Vagina (tissue), 2 donors: ENCODE measurements at places on chromosomes 5 and 9. TPM values are rescaled to one million over a fixed set of nuclear protein-coding genes. Genes with fewer than 3 reads are reported as not detected.

DMAC1 gene
- total RNA-seq, result 12.3 TPM

ZBTB26 gene
- total RNA-seq, result 7.9 TPM

GRCh38 chr9:130962418-130963316, 23.6 kb upstream of the FIBCD1 start:
- peaks cover 12% of the 10 kb centered on the region for H3K4me1 ChIP-seq
- H3K27me3 ChIP-seq, result no peaks in the 10 kb centered on the region
- H3K36me3 ChIP-seq, result no peaks in the 10 kb centered on the region
- no peak overlapping the region for H3K4me3 ChIP-seq
- DNase-seq, result no peak
- no peak overlapping the region for H3K27ac ChIP-seq

DNA sequence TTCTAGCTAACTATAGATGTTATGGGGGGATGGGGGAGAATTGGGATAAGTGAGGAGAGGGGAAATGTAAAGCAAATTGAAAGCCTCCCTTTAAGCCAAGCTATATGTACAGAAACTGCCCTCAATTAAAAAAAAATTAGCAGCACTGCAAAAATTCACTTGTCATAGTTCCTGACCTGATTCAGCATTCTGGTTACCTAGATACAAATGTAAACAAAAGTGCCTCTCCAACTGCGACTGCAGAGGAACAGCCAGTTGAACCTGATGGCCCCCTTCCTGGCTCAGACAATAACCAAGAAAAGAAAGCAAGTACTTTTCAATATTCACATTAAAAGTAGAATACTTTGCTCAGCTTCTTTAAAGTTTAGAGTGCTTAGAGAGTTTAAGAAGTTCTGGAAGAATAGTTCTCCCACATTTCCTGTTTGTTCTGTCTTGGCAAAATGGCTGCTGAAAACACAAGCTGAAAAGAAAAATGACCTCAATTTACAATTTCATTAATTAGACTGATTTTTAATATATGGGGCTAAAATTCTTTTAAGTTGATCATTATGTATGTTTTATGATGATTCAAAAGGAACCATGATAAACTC, 1.5 kb downstream of the FAM81B start:
- no peak overlapping the region for H3K27ac ChIP-seq
- no peaks in the 10 kb centered on the region for H3K36me3 ChIP-seq
- DNase-seq, result no peak
- no peak overlapping the region for H3K4me3 ChIP-seq
- H3K4me1 ChIP-seq, result no peaks in the 10 kb centered on the region

GABBR2 gene
- not detected for total RNA-seq

FAM53C gene
- total RNA-seq, result 17.4 TPM

DNA sequence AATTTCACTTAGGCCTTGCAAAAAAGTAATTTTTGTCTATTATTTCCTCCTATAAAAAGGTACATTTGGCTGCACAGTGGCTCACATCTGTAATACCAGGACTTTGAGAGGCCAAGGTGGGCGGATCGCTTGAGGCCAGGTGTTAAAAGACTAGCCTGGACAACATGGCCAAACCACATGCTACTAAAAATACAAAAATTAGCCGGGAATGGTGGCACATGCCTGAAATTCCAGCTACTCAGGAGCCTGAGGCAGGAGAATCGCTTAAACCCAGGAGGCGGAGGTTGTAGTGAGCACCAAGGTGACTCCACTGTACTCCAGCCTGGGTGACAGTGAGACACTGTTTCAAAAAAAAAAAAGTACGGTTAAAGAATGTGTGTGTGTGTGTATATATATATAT, 15.7 kb downstream of the NUP155 start:
- DNase-seq, result no peak
- H3K4me3 ChIP-seq, result no peak overlapping the region
- H3K4me1 ChIP-seq, result no peaks in the 10 kb centered on the region
- no peak overlapping the region for H3K27ac ChIP-seq

- H3K36me3 ChIP-seq, result no peaks in the 10 kb centered on the region
- H3K27me3 ChIP-seq, result peaks cover 7% of the 10 kb centered on the region
- peaks cover 14% of the 10 kb centered on the region for H3K4me1 ChIP-seq
- H3K4me3 ChIP-seq, result no peak overlapping the region
Observed at GRCh38 chr5:2735996-2736395, 15.5 kb downstream of the IRX2 start.

DNA sequence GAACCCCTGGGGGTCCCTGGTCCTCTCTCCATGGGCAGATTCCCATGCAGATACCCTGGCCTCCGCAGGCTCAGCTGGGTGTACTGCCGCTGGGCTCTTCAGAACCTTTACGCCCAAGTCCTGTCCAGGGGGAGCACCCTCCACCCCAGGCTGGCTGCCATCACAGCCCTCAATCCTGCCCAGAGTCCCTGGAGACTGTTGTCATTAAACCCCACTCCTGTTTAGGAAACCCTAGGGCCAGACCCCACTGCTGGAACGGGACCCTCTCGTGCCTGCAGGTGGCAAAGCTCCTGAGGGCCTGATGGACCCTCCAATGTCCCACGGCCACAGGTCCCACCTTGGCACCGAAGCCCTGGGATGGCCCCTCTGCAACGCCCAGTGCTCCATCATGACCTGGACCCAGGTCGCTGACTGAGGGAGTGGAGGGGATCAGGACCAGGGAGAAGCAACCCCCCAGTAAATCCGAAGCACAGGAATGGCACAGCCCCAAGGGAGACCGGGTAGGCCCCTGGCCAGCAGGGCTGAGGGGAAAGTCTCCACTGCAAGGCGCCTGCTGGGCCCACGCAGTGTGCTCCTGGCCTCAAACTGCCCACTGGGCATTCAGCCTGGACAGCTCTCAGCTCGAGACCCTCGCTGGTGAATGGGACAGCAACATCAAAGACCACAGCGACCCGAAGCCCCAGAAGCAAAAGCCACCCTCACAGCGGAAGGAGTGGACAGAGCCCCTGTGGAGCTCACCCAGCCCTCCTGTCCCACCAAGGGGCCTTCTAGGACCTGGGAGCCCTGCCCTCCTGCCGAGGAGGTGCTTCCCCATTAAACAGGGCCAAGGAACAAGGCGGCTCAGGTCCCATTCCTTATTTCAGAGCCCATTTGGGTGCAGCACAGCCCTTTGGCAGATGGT, 8.3 kb downstream of the ZDHHC11B start:
- no peaks in the 10 kb centered on the region for H3K27me3 ChIP-seq
- H3K4me3 ChIP-seq, result no peak overlapping the region
- no peak overlapping the region for H3K27ac ChIP-seq
- H3K36me3 ChIP-seq, result no peaks in the 10 kb centered on the region

TMEM174 gene
- not detected for total RNA-seq

GRCh38 chr5:56993241-56993640, 41.3 kb upstream of the MIER3 start:
- H3K27me3 ChIP-seq, result no peaks in the 10 kb centered on the region
- no peak overlapping the region for H3K4me3 ChIP-seq
- no peaks in the 10 kb centered on the region for H3K4me1 ChIP-seq

ZNF618 gene
- 7.4 TPM for total RNA-seq

CYLC2 gene
- total RNA-seq, result not detected

HTR1A gene
- total RNA-seq, result not detected

- H3K4me1 ChIP-seq, result no peaks in the 10 kb centered on the region
- H3K4me3 ChIP-seq, result no peak overlapping the region
- no peak for DNase-seq
- no peaks in the 10 kb centered on the region for H3K36me3 ChIP-seq
- no peaks in the 10 kb centered on the region for H3K27me3 ChIP-seq
Observed at GRCh38 chr5:172313915-172314314, 30.4 kb upstream of the UBTD2 start.

IFNA16 gene
- not detected for total RNA-seq

GRCh38 chr9:134964271-134965055, 46.8 kb upstream of the FCN1 start:
- H3K27me3 ChIP-seq, result no peaks in the 10 kb centered on the region
- H3K27ac ChIP-seq, result no peak overlapping the region
- DNase-seq, result no peak
- no peaks in the 10 kb centered on the region for H3K36me3 ChIP-seq
- no peak overlapping the region for H3K4me3 ChIP-seq
